ENCODE measurements at places on chromosomes 12 and 14.

- DNase-seq, result no peak
Measured at GRCh38 chr12:77724367-77724957, 106.2 kb upstream of the NAV3 start.

DNA sequence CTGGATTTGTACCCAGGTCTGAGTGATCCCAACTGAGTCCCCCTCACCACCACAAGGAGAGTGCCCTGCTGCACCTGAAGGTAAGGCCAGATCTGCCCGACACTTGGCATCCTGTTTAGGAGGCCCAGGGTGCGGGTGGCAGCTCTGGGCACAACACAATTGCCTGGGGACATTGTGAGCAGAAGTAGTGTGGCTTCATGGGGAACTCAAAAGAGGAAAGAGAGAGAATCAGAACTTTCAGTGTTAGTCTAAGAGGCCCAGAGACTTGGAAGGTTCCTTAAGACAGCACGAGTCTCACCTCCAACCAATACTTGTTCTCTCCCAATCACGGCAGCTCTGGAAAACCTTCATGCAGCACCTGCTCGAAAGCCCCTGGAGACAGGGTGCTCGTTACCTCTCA, 6.6 kb upstream of the SLC8B1 start:
- no peak for DNase-seq

DNA sequence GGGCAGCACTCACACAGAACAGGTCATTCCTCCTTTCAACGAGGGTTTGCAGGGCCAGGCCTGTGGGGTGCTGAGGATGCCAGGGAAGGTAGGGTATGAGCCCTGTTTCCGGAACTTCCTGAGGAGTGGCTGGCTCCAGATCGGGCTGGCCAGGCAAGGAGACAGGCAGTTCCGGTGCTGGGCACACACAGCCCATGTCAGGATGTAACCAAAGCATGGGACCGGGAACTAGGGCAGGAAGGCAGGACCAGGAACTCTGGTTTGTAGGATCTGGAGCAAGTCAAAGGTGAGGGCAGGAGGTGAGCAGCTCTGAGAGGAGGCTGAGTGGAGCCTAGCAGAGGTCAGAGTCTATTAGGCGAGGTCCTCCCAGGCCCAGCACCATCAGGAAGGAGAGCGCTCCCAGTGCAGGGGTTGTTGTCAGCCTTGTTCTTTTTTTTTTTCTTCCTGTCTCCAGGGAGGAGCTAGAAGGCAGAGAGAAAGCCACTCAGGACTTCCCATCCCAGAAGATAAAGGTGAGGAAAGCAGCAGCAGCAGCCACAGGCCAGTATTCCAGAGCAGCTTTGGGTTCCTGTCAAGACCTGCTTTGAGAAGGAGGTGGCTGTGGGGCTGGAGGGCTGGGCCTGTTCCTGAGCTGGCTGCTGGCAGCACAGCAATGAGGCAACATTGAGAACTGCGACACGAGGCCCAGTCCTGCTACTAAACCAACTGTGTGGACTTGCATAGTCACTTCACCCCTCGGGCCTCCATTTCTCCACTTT, 49.0 kb upstream of the PTGR2 start:
- DNase-seq, result no peak

DNA sequence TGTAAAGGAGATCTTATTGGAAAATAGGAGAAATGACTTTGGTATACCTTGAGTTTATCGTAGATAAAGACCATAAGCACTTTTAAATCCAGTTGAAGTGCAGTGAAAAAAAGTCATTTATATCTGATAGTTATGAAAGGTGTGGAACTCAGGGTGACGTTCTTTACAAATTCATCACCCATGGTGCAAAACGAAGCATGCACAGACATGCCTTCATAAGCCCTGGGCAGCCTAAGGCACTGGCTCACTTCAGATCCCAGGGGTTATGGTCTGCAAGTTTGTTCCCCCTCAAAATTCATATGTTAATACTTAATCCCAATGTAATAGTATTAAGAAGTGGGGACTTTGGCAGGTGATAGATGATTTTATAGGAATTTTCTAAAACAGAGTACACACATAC, 1216.4 kb upstream of the USP15 start:
- no peak for DNase-seq

- no peak for DNase-seq
Measured at GRCh38 chr14:101097109-101097793, 193.7 kb upstream of the RTL1 start.

- DNase-seq, result no peak
Measured at GRCh38 chr14:95286645-95287044, 33.1 kb downstream of the CLMN start.

- no peak for DNase-seq
Measured at GRCh38 chr14:22190411-22191191, 398.4 kb downstream of the DAD1 start.

GRCh38 chr14:37036669-37037341, 135.6 kb downstream of the SLC25A21 start:
- no peak for DNase-seq

- no peak for DNase-seq
Measured at GRCh38 chr14:72945356-72946027, 19.2 kb downstream of the DCAF4 start.

DNA sequence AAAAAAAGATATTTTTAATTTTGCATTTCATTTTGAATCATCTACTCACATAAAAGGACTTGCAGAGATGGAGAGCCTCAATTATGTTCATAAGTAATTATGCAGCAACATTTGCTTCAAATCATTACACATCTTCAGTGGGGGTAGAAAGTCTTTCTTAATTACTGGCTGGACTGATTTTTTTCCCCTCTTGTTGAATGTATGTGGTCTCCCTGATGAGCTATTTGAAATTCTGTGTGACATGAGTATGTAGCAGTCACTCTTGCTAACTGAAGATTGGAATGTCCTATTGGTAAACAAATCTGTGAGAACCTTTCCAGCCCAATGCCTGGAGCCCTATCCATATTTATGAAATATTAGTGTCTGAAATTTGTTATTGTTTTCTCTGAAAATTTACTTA, 139.8 kb downstream of the TMTC2 start:
- no peak for DNase-seq

DNA sequence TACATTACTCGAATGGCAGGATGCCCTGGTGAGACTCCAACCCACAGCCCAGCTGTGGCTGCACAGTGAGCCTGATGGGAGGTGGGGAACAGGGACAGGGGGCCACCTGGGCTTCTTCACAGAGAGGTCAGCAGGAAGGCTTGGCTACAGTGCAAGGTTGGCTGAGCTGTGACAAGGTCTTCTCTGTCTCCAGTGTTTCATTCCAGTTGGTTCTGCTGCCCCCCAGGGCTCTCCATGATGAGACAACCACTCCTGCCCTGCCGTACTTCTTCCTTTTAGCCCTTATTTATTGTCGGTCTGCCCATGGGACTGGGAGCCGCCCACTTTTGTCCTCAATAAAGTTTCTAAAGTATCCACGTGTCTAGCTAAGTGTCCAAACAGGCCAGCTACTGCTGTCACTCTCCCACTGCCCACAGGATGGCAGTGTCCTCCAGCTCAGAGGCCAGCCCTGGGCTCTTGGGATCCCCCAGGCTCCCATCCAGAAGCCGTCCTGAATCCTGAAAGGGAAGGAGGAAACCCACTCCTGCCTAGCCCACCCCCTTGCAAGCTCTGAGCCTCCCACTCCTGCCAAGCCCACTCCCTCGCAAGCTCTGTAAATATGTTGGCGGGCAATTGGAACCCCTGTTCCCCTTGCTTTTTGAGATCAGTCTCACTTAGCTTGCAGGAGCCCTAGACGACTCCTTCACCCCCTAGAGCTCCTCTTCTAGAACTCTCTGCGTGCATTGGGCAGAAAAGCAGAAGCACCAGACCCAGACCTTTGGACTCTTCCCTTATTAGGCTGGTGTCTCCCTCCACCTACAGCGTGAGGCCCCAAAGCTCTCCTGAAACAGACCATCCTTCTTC, 5.4 kb downstream of the C1QL4 start:
- DNase-seq, result no peak

- DNase-seq, result peak; percentile 59
Measured at GRCh38 chr12:94147991-94148738, at the start of gene PLXNC1. TSS of gene PLXNC1 (plus strand) at chr12:94148577. CDS start at chr12:94148972, 395 bp downstream.

DNA sequence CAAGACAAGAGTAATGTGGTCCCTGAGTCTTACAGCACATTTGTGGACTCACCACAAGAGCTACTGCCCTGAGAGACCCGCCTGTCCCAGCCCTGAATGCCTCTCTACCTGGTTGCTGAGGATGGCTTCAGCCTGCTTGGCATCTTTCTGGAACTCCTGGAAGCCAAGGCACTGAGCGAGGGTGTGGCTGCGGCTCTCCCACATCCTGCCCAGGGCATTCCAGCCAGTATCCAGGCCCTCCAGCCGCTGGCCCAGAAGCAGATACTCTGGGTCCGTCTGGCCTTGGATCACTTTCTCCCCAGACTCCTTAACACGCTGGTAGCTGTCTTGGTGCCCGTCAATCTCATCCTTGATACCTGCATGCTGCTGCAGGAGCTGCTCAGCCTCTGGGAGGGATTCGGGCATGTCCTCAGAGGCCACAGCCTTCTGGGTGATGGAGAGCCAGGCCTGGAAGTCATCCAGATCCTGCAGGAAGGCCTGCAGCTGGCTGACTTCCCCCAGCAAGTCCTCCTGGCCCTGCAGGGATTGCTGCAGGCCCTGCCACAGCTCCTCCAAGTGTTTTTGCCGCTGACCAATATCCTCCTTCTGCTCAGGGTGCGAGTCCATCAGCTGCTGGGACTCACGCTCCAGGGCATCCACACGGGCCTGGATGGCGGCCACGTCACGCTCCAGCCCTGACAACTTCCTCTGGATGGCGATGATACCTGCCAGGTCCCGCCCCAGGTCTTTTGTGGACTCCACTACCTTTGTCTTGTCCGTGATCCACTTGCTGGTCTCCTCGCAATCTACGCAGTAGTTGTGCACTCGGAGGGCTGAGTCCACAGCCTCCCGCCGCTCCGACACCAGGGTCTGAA, 82.3 kb downstream of the PLEKHG3 start:
- DNase-seq, result no peak

- no peak for DNase-seq
Measured at GRCh38 chr12:90013409-90013808, 304.8 kb upstream of the ATP2B1 start.

- no peak for DNase-seq
Measured at GRCh38 chr12:116160231-116160630, 117.3 kb downstream of the MED13L start.

DNA sequence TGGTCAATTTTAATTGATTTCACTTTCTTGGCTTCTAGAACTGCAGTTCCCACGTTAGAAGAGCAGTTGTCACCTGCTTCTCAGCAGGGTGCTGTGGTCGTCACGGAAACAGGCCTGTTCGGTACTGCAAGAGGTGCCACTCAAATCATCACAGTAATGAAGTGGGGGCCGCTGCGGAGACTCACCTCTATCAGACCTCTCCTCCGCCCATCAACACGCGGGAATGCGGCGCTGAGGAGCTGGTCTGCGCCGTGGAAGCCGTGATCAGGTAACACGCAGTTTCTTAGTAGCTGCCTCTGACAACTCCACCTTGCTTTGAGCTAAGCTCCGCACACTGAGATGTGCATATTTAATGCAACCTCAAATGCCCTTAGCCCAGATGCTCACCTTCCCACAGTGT, 107.2 kb downstream of the UNC79 start:
- DNase-seq, result no peak

DNA sequence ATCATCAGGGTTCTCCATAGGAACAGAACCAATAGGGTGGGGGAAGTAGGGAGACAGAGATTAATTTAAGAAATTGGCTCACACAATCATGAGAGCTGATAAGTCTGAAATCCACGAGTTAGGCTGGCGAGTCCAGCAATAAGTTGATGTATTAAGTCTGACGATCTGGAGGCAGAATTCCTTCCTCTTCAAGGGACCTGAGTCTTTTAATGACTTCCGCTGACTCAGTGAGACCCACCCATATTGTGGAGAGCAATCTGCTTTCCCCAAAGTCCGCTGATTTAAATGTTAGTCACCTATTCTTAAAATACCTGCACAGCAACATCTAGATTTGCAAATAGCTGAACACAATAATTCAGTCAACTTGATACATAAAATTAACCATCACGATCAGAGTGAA, 97.8 kb downstream of the SPTSSA start:
- no peak for DNase-seq

- DNase-seq, result no peak
Measured at GRCh38 chr14:103395244-103395643, 10.0 kb downstream of the MARK3 start.

DNA sequence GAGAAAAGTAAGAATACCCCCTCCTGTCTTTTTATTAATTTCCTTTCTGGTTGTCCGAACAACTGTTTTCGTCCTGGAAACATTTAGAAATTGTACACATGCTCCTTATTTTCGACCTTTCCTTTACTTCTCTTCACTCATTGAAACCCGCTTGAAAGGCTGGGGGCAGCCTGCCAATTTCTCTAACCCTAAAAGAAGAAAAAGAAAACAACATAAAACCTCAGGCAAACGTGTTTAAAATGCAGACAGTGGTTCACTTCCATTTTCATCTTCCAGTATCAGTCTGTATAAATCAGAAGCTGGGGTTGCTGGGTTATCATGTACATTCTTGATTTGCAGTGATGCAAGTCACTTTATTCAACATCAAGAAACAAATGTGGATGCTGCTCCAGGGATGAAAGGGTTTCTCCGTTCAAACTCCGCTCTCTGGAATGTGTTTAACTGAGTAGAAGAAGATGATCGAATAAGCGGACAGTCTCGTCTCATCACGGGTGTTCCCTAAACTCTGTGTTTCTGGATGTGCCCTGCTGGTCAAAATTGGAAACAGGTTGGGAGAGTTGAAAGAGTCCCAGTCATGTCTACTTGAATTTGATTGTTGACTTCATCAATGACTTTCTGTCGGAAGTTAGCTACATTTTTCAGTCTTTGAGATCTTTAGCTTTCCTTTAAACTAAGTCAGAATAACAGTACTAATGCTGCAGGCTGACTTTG, 1042.2 kb downstream of the BCL11B start:
- DNase-seq, result no peak

DNA sequence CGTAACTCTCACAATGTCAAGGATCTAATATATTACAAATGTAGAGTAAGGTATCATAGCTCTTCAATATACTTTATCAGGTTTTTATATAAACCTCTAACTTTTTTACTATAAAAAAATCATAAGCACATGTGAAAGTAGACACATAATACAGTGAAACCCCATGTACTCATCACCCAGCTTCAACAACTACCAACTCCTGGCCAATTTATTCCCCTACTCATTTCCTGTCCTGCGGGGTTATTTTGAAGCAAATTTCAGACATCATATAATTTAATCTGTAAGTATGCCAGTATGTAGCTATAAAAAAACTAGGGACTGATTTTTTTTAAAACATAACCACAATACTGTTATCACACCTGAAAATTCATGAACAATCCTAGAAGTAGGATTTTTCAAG, 47.7 kb downstream of the NOPCHAP1 start:
- no peak for DNase-seq

DNA sequence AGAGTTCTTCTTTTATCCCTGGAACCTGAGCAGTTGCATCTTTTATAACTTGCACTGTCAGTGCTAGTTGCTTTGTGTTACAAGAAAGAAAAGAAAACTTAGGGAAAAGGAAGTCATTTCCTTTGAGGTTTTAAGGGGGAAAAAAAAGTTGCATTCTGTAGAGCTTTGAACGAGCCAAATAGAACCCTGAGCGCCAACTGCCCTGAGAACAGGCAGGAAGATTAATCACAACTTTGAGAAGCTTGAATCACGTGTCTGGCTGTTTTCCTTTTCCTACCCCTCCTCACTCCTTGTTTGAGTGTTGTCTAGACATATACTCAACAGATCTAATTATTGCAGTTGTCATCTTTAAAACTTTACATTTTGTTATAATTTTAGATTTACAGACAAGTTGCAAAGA, 12.5 kb downstream of the PCNX1 start:
- DNase-seq, result no peak

Data from activated CD4-positive, alpha-beta T cell treated with anti-CD3 and anti-CD28 coated beads for 24 hours (primary cell).